ENCODE measurements at places on chromosomes 5 and 9. TPM values are rescaled to one million over a fixed set of nuclear protein-coding genes. Genes with fewer than 3 reads are reported as not detected.

SLC25A2 gene
- 1.8 TPM for total RNA-seq

MLANA gene
- total RNA-seq: not detected

CBY3 gene
- total RNA-seq: not detected

TMC1 gene
- total RNA-seq: 0.32 TPM

CDH6 gene
- total RNA-seq: 1.2 TPM

LURAP1L gene
- 26.1 TPM for total RNA-seq

- DNase-seq: no peak
Measured at GRCh38 chr9:86589273-86589672, 235.1 kb upstream of the TUT7 start.

DNA sequence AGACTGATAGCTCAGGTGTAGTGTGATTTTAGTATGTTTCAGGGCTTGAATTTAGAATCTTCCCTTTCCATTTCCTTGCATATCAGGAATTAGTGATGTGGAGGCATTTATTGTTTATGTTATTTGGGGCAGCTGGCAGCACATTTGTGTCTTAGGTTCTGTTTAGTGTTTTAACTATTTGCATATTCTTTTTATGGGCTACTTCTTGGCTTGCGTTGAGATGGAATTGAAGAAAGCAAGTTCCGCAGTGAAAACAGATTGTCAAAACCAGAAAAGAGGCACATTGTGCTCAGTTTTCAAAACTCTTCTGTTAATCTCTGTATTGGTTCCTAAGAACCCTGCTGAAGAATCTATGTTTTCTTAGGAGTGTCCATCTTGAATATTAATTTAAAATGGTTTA lies 80.3 kb downstream of the ZSWIM6 start:
- no peak for DNase-seq

GRCh38 chr5:55777332-55777731 lies 39.5 kb downstream of the DDX4 start:
- no peak for DNase-seq

DNA sequence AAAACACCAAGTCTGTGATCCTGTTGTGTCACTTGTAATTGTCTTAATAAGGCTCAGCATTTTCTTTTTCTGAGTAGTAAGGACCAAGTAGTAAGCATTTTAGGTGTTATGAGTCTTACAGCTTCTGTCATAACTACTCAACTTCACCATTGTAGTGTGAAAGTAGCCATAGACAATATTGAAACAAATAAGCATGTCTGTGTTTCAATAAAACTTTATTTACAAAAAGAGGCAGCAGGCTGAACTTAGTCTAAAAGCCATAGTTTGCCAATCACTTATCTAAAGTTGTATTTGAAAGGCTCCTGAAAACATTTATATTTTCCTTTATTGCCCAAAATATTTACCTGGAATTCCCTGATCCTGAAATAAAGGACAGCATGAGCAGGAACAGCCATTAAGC lies 796.1 kb downstream of the CDH12 start:
- no peak for DNase-seq

DNA sequence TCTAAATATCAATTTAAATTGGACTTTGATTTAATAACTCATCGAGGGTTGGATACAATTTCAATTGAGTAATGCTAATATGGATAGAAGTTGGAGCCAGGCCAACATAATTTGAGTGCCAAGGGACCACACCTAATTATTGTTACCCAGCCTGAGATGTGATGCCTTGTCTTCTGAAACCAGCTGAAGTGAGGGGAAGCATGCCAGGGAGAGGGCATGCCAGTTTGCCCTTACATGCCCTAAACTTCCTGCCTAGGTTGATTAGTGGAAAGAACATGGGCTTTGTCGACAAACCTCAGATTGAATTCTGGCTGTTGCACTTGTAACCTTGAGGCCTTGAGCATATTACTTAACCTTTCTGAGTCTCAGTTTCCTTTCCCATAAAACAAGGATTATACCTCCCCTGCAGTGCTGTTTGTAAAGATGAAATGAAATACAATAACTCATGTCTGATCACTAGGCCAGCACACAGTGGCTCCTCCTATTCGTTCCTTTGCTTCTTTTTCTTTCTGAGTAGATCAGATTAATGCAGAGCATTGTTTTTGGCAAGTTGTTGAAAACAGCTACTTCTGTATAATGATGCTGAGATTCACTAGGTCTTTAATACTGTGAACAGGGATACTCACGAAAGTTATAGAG lies 412.8 kb downstream of the TLE4 start:
- no peak for DNase-seq

DNA sequence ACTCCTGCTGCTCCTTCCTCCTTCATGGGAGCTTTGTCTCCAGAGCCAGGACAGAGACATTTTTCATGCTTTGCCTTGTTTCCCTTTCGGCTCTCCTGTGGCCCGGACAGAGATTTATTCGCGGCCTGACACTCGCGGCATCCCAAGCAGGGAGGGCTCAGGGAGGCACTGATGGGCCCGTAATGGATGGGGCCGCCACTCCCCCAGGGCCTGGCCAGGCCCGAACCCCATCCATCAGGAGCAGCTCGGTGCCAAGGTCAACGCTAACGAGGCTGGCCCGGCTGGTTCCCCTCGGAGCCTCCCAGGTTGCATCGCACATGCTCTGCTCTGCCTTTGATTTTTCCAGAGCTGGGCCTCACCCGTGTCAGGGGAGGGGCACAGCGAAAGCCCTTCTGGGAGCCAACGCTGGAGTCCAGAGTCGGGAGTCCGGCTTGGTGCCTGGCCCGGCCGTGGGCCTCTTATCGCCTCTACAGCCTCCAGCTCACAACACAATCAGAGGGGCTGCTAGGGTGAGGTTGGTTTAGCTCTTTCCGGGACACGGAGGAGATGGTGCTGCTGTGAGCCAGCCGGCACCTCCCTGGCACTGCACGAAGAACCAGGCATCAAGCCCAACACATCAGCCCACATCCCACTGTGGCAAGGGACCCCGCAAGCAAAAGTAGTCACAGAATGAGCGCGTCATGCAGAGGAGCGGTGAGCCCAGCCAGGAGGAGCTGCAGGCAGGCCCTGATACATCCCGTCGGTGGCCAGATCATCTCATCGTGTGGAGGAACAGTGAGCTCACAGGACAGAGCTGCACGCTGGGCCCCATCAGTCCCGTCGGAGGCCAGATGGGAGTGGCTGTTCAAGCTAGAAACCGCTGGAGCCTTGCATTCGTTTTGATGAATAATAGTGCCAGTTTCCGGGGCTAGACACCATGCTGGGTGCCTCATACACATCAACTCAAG lies 72.2 kb upstream of the BARHL1 start:
- no peak for DNase-seq

DNA sequence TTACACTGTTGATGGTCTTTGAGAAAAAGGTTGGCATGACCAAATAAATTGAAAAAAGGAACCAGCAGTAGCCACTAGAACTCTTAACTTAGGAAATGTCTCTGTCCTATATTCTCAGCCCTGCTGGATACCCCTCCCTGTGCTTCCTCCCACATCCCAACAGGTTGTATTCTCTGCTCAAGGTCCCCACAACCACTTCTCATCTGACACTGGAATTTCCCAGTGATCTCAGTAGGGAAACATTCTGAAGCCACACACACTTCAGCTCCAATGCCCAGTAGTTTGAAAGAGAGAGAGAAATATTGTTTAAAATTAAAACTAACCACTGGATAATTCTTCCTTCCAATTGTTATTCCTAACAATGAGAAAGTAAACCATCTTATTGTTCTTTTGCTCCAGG lies 30.0 kb upstream of the NREP start:
- no peak for DNase-seq

- DNase-seq: no peak
Measured at GRCh38 chr9:121473229-121473628, 26.4 kb downstream of the GGTA1 start.

DNA sequence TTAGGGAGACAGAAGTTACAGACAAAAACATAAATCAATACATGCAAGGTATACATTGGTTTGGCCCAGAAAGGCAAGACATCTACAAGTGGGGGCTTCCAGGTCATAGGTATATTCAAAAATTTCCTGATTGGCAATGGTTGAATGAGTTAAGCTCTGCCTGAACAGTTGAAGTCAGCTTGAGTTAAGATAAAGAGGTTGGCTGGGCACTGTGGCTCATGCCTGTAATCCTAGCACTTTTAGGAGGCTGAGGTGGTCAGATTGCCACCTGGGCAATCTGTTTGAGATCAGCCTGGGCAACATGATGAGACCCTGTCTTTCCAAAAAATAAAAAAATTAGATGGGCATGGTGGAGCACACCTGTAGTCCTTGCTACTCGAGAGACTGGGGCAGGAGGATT lies 16.3 kb downstream of the TMC1 start:
- DNase-seq: no peak

- no peak for DNase-seq
Measured at GRCh38 chr5:96788112-96788749, 19.5 kb downstream of the ERAP1 start.

DNA sequence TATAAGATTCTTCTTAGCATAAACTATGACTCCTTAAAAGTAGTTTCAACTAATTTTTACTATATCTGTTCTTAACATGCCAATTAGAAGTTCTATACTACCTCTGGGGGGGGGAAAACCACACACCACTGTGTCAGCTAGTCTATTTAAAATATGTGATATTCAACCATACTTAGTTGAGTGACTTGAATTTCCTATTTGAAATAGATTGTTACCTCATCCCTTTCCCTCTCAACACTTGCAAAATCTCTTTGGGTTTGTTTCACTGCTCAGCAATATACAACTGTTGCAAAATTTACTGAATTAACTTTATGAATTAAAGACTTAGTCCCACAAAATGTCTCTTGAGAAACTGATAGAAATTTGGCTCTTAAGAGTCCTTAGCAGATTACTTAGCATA lies 151.1 kb upstream of the POU5F2 start:
- DNase-seq: no peak
